ENCODE measurements at places on chromosomes 5 and 9. TPM values are rescaled to one million over a fixed set of nuclear protein-coding genes. Genes with fewer than 3 reads are reported as not detected.
A peak's percentile ranks its signal among the peaks of the same experiment; 100 is the strongest.

- peak; percentile 48 for ATAC-seq
Observed at GRCh38 chr9:108517651-108518365, 338.0 kb downstream of the ACTL7B start.

DNA sequence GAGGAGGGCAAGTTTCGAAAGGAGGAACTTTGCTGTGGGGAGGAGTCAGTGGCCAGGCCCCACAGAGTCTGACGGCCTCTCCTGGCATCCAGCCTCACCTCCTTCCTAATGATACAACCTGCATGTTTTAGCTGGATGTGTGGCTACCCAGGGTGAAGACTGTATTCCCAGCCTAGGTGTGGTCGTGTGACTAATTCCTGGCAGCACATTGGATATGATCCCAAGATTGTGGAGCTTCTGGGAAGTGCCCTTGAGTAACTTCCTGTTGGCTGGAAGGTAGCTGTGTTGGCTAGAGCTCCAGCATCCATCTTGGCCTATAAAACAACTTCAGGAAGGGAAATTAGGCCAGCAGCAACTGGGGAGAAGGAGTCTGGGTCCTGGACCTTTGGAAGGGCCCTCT lies 19.0 kb upstream of the LPCAT1 start:
- ATAC-seq: peak; percentile 86

- ATAC-seq: no peak
Observed at GRCh38 chr5:109792613-109793012, 102.9 kb downstream of the MAN2A1 start.

DNA sequence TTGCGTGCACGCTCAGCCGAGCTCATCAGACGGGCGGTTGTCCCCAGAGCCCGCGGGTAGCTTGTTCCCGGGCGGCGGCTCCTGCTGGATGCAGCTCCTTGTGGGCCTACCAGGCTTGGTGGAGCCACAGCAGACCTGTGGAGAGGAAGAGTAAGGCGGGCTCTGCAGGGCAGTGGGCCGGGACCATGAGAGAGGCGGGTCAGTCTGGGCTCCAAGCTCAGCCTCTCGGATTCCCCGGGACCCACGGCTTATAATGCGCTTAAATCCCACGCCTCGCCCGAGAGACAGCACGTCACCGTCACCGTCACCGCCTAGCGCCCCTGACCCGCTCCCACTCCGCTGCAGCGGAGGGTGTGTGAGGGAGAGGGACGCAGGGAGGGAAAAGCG lies 1.9 kb upstream of the ANKRD18A start:
- ATAC-seq: peak; percentile 9

- no peak for ATAC-seq
Observed at GRCh38 chr5:2591777-2592453, 159.6 kb downstream of the IRX2 start.

GRCh38 chr9:16475996-16476395 lies 394.5 kb downstream of the BNC2 start:
- ATAC-seq: no peak

DNA sequence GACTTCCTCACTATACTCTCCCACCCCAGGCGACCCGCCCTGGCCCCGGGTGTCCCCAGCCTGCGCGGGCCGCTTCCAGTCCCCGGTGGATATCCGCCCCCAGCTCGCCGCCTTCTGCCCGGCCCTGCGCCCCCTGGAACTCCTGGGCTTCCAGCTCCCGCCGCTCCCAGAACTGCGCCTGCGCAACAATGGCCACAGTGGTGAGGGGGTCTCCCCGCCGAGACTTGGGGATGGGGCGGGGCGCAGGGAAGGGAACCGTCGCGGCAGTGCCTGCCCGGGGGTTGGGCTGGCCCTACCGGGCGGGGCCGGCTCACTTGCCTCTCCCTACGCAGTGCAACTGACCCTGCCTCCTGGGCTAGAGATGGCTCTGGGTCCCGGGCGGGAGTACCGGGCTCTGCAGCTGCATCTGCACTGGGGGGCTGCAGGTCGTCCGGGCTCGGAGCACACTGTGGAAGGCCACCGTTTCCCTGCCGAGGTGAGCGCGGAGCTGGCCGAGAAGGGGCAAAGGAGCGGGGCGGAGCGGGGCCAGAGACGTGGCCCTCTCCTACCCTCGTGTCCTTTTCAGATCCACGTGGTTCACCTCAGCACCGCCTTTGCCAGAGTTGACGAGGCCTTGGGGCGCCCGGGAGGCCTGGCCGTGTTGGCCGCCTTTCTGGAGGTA lies 2.1 kb downstream of the CA9 start:
- peak; percentile 14 for ATAC-seq

GRCh38 chr9:112193572-112194288 lies 18.6 kb upstream of the SUSD1 start:
- no peak for ATAC-seq

- no peak for ATAC-seq
Observed at GRCh38 chr9:137759117-137759516, 118.5 kb upstream of the CACNA1B start.

- peak; percentile 85 for ATAC-seq
Observed at GRCh38 chr9:86732514-86733171, 214.7 kb downstream of the GAS1 start.

DNA sequence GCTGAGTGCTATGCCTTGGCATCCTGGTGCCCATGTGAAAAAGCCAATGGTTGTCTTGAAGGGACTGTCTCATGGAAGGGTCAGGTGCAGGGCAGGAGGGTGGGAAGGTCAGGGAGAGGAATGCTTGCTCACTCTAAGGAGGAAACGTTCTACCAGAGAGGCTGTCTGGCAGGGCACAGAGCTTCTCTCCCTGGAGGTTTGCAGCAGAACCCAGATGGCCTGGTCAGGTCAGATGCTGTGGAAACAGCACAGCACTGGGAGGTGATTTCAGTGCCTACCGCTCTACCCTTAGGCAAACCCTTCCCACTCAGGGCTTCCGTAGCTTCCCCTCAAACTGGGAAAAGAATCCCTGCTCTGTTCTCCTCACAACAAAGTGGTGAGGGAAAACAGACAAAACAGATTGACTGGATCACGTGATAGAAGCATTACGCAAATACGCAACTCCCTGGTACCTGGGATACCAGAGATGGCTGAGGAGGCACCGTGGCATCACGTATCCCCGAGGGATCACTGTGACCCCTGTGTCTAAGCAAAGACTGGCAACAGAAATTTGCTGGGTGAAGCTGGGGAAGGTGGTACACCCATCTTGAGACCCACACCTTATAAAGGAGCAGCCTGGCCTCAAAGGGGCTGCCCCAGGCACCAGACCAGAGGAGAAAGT lies 3.9 kb upstream of the MGAT1 start:
- ATAC-seq: no peak

GRCh38 chr5:73450672-73451223 lies 2.2 kb upstream of the FOXD1 start:
- ATAC-seq: no peak

GRCh38 chr9:93098236-93098946 lies 2.4 kb downstream of the CARD19 start:
- ATAC-seq: peak; percentile 55

DNA sequence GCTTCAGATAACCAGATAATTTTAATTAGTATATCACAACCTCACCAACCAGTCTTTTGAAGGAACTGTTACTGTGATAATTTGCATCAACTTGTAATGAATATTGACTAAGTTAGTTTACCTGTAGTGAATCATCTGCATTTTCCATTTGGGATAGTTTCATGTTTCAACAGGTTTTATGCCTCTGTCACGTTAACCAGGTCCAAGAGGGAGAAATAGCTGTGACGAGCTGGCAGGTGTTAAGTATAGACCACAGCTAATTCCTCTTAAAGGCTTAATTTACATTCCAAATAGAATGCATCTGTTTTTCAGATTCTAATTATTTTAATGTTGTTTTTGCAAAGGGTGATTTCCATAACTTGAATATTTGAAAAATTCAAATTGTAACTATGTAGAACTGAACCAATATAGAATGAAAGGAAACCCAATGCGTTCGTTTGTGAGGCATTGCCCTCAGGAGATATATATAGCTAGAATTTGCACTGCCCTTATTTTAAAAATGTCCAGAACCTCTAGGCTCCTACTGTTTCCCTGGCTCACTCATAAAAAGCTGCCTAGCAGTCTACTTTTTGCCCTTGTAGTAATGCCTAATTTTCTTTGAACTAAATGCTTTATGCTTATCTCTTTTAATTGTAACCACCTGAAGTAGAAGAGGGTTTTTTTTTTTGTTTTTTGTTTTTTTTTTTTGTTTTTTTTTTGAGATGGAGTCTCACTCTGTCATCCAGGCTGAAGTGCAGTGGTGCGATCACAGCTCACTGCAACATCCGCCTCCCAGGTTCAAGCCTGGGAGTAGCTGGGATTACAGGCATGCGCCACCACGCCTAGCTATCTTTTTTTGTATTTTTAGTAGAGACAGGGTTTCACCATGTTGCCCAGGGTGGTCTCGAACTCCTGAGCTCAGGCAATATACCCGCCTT lies 270.5 kb downstream of the SMARCA2 start:
- no peak for ATAC-seq

Gene HTR1A
- total RNA-seq: not detected

Gene SGCD
- 61.3 TPM for total RNA-seq

Measured in gastroesophageal sphincter (tissue), 4 donors.